ENCODE measurements at places on chromosomes 16 and 17.

DNA sequence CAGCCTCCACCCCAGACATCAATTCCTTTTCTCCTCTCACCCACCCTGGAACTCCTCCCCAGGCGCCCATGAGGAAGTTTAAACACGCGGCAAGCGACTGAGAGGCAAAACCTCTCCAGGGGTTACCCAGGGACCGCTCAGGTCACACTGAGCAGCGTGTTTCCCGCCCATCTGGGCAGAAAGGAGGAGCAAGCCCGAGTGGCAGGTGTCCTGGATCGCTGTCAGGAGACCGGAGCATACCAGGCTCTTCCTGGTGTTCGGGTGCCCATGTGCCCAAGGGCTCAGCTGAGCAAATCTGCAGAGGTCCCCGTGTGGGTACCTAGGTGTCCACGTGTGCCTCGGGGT is 491 bp downstream of the SLC25A19 start:
- DNase-seq, result no peak

- no peak for DNase-seq
Measured at GRCh38 chr16:73233329-73233765, 185.4 kb upstream of the ZFHX3 start.

DNA sequence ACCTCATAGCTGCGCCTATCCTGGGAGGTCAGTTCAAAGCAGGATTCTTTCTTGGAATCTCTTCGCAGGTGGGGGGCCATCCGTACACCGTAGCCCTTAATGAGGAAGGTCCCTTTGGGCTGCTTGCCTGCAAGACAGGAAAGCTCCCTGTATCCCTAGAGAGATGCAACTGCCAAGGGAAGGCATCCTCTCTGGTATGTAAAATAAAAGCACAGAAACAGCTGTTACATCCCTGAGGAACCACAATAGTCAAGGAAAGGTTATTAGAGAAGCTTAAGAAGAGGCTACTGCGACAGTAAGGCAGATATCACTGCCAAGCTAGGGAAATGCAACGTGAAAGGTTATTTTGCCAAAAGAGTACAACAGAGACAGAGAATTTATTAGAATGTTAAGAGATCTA is 77.2 kb downstream of the SNX11 start:
- no peak for DNase-seq

GRCh38 chr16:88651276-88651988 is 579 bp upstream of the CYBA start:
- peak; percentile 64 for DNase-seq

GRCh38 chr16:27066668-27067537 is at the start of gene C16orf82:
C16orf82 (plus strand) TSS chr16:27066927.
- DNase-seq, result no peak

- DNase-seq, result no peak
Measured at GRCh38 chr16:4152267-4152666, 36.0 kb upstream of the ADCY9 start.

- DNase-seq, result no peak
Measured at GRCh38 chr17:57211543-57211942, 44.8 kb upstream of the MSI2 start.

GRCh38 chr17:3260600-3260999 is 37.6 kb downstream of the OR3A1 start:
- no peak for DNase-seq

- DNase-seq, result no peak
Measured at GRCh38 chr17:39155654-39156053, 4.2 kb upstream of the PLXDC1 start.

- no peak for DNase-seq
Measured at GRCh38 chr17:78412403-78412802, 34.0 kb downstream of the PGS1 start.

- DNase-seq, result no peak
Measured at GRCh38 chr17:34579017-34579946, at the start of gene TMEM132E. TMEM132E (plus strand) TSS chr17:34579582; CDS start chr17:34581077, 1,495 bp downstream.

GRCh38 chr17:77449908-77450741 is 309.4 kb downstream of the SEC14L1 start:
- DNase-seq, result no peak

GRCh38 chr17:70906808-70907207 is 737.5 kb downstream of the KCNJ2 start:
- no peak for DNase-seq

- no peak for DNase-seq
Measured at GRCh38 chr17:58195518-58196123, 3.1 kb downstream of the EPX start.

- no peak for DNase-seq
Measured at GRCh38 chr17:81063106-81064093, 28.4 kb downstream of the BAIAP2 start.

GRCh38 chr16:23577493-23577892 is 18.6 kb downstream of the NDUFAB1 start:
- no peak for DNase-seq

DNA sequence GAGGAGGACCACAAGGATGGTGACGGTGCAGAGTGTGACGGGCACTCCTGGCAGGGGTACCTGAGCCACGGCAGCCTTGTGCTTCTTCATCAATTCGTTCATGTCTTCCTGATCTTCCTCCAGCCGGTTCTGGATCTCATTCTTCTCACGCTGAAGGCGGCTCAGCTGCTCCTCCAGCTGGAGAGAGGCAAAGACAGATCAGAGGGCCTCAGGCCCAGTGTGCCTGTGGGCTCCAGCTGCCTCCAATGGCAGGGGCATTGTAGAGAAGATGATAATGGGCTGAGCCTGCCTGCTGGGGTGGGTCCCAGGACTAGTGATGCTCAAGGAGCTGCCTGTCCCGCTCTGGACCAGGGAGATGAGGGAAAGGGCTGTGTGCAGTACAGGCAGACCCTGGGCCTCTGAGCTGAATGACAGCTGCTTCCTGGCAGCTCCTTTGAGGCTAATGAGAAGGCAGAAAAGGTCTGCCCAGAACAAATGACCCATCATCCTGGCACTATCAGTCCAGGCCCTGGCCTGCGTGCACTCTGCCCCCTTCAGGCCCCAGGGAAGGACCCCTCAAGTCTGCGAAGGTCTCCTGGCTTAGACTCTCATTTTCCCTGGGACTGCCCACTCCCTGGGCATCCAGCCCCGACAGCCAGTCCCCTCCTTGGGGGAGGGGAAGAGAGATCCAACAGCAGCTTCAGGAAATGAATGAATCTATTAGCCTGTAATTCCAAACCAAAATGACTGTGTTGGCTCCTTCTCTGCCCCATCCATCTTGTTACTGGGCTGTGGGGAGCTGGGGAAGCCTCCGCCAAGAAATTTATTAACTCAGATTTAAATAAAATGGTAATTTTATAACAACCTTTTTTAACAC is 48.0 kb downstream of the PIPOX start:
- no peak for DNase-seq

GRCh38 chr17:13671341-13671740 is 69.6 kb upstream of the HS3ST3A1 start:
- DNase-seq, result no peak

- DNase-seq, result no peak
Measured at GRCh38 chr16:75452464-75453190, 11.9 kb downstream of the TMEM170A start.

- DNase-seq, result no peak
Measured at GRCh38 chr17:55327225-55328088, 62.7 kb downstream of the HLF start.

- DNase-seq, result no peak
Measured at GRCh38 chr17:33021731-33022408, 30.2 kb downstream of the SPACA3 start.

- DNase-seq, result no peak
Measured at GRCh38 chr17:17419631-17420030, 57.2 kb upstream of the MED9 start.

GRCh38 chr16:84618581-84619460 is 943 bp upstream of the COTL1 start:
- DNase-seq, result no peak

- DNase-seq, result no peak
Measured at GRCh38 chr16:15847611-15848175, 9.1 kb downstream of the MYH11 start.

DNA sequence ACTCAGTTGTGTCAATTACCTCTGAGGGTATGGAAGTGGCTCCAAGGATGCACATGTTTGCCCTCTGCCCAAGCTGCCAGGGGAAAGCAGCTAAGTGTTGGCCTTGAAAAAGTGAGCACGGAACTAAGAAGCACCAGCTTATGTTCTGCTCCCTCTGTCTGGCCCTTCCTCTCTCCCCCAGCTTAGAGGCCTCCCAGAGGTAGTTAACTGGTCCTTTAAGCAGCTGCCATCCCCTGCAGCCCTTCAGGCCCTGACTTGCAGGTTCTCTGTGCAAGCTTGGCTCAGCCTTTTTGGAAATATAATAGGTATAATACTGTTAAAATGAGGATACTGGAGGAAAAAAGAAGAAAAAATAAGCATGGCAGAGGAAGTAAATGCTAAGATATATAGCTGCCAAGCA is 7.0 kb upstream of the UBE2Z start:
- DNase-seq, result no peak

DNA sequence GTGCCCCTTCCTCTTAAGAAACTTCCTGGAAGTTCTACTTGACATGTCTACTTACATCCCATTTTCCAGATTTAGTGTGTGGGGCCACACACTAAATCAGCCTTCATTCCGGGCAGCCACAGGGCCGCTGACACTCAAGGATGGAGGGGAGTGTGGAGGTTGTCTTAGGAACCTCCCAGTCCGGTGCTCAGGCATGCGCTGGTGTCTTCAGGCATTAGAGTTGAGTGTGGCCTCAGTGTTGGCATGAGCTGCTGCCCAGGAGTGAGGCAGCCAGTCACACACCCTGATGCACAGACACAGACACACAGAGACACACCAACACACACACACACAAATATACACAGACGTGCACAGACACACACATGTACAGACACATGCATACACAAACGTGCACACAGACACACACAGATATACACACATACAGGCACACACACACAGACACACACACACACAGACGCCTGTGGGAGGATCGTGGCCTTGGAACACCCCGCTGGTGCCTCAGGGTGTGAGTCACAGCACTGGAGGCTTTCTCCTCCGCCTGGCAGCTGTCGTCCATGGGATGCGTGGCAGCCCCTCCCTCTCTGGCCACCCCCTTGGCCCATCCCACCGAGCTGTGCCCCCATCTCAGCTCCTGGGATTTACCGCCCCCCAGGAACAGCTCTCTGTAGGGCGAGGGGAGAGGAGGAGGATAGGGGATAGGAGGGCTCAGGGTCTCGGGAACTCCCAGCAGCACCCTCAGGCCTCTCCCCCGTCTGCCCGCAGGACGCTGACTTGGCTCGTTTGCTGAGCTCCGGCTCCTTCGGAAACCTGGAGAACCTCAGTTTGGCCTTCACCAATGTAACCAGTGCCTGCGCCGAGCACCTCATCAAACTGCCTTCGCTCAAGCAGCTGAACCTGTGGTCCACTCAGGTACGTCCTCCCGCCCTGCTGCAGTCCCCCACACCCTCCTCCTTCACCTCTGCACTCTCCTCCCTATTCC is 75.6 kb upstream of the PLCG2 start:
- no peak for DNase-seq

- no peak for DNase-seq
Measured at GRCh38 chr17:80119839-80120238, 18.5 kb downstream of the GAA start.

DNA sequence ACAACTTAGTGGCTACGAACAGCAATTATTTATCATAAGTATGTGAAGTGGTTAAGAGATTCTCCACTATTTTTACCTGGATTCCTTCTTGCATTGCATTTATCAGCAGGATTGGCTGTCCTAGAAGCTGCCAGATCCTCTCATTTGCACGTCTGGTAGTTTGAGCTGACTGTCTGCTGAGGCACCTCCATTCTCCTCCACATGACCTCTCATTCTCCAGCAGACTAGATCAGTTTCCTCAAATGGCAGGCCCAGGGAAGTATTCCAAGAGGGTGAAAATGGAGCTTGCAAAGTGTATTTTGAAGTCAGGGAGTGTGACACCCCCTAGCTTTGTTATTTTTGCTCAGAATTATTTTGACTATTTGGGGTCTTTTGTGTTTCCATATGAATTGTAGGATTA is 870.1 kb downstream of the CDH11 start:
- DNase-seq, result no peak

DNA sequence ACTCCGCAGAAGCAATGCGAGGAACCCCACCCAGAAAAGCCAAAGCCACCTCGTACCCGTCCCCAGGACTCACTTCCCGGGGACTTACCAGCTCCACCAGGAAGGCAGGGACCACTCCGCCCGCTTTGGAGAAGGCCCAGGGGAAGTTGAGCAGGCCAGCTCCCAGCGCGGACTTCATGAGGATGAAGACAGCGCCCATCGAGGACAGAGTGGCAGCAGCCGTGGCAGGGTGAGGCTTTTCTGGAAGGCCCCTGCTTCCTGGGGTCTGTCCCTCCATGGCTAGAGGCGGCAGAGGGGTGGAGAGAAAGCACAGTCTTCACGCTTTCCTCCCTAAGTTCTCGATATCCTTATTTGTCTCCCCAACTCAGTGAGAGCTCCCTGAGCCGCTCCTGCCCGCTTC is 714 bp downstream of the SLC38A8 start:
- DNase-seq, result no peak

Data from T-helper 1 cell (primary cell).